ENCODE measurements at places on chromosomes 6 and 20. TPM values are rescaled to one million over a fixed set of nuclear protein-coding genes. Genes with fewer than 3 reads are reported as not detected.

SLC22A7 gene
- not detected for total RNA-seq

ASIP gene
- not detected for total RNA-seq

JAG1 gene
- total RNA-seq, result 145 TPM

JPH2 gene
- total RNA-seq, result 0.19 TPM

ELOVL2 gene
- total RNA-seq, result not detected

PACRG gene
- total RNA-seq, result 0.19 TPM

DDX43 gene
- total RNA-seq, result 0.07 TPM

CCN5 gene
- 0.63 TPM for total RNA-seq

SRPK1 gene
- total RNA-seq, result 101 TPM

MAP3K5 gene
- total RNA-seq, result 8.8 TPM

SCRT2 gene
- not detected for total RNA-seq

PRKN gene
- 1.3 TPM for total RNA-seq

IL17A gene
- not detected for total RNA-seq

ZKSCAN4 gene
- total RNA-seq, result 3.1 TPM

XKR7 gene
- not detected for total RNA-seq

CUTA gene
- total RNA-seq, result 155 TPM

OPRM1 gene
- 0.42 TPM for total RNA-seq

TCF21 gene
- total RNA-seq, result not detected

BANF2 gene
- not detected for total RNA-seq

CHRNA4 gene
- total RNA-seq, result not detected

VWA7 gene
- total RNA-seq, result 1.6 TPM

BCAS1 gene
- 0.46 TPM for total RNA-seq

CCN6 gene
- total RNA-seq, result 0.14 TPM

HCRTR2 gene
- not detected for total RNA-seq

TBXT gene
- not detected for total RNA-seq

FAXC gene
- 3.9 TPM for total RNA-seq

F13A1 gene
- total RNA-seq, result not detected

ZNF311 gene
- total RNA-seq, result 0.92 TPM

DCDC2 gene
- not detected for total RNA-seq

MUCL3 gene
- total RNA-seq, result not detected

EYS gene
- total RNA-seq, result 0.37 TPM

PSORS1C2 gene
- 0.33 TPM for total RNA-seq

KIFC1 gene
- total RNA-seq, result 38.2 TPM

AMD1 gene
- 62.0 TPM for total RNA-seq

C6orf52 gene
- total RNA-seq, result 4.6 TPM

GSTA3 gene
- total RNA-seq, result not detected

SH3BGRL2 gene
- total RNA-seq, result 11.1 TPM

HMGCLL1 gene
- not detected for total RNA-seq

ADAM33 gene
- 0.79 TPM for total RNA-seq

ZBTB46 gene
- 0.93 TPM for total RNA-seq

IRAK1BP1 gene
- total RNA-seq, result 3.6 TPM

LY6G5C gene
- 0.79 TPM for total RNA-seq

TNXB gene
- total RNA-seq, result 0.05 TPM

SLC22A3 gene
- 2.2 TPM for total RNA-seq

NRN1 gene
- total RNA-seq, result not detected

DEFB110 gene
- not detected for total RNA-seq

KHDC1 gene
- 1.7 TPM for total RNA-seq

Data from airway epithelial cell (primary cell).